CD4-positive, alpha-beta T cell treated with Interleukin-6 at 100 ng/mL for 8 hours (primary cell): ENCODE measurements at places on chromosomes 7 and 10.

GRCh38 chr7:5758286-5758685, 23.2 kb downstream of the RNF216 start:
- DNase-seq, result no peak

DNA sequence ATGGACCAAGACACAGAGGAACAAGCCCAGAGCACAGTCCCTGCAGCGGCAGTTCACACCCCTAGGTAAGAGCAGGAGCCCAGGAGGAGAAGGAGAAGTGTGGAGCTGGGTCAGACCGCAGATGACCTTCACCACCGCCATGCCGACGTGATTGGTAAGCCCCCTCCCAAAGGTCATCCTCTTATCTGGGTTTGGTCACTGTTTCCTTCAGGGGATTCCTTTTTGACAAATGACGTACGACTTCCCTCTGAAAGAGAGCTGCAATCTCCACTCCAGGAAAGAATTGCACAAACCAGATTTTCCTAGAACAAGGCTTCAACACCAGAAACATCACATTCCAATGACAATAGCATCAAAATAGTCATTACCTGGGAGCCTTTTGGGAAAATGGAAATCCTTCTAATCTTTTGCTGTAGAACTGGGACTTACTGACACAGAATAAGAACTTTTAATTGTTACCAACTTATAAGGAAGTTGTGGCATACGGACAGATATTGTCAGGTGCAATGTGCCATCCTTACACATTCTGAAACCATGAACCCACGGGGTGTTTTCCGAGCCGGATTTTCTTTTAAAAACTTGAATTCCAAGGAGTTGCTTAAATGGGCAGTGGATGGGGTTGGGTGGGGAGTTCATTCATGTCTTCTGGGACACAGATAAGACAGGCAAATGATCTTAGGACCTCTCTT, 20.8 kb upstream of the ADAM12 start:
- DNase-seq, result no peak

DNA sequence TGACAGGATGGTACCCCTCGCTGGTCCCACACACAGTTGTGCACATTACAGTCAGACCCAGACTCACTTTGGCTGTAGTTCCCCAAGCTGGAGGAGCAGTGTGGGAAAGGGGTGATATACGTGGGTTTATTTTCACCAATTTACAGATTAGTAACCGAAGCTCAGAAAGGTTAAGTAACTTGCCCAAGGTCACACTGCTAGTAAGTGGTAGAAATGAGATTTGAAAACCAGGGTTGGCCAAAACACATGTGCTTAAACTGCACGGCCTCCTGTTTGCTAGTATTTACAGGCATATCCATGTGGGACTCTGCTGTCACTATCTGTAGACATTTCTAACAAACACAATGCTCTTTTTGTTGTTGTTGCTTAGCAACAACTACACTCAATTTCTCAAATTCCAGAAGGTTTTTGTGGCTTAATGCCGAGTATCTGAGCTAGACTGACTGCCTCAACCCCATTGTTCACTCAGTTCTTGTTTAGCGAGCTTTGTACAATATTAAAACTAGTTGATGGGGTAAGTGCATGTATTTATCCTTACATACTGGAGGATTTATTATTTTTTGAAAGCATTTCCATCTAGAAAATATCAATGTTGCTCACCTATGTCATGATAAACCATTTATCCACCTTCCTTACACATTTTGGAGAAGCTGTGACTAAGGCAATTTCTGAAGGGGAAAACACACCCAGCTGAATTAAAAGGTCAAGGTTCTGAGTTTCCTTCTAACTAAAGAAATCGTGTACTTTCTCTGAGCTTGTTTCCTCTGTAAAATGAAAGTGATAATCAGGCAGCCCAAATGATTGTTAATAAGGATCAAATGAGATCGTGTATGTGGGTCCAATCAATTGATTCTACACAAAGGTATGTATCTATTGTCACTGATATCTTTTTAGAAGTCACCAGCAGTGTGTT, 5.3 kb upstream of the TMEM139 start:
- DNase-seq, result no peak

- DNase-seq, result no peak
Measured at GRCh38 chr7:35555934-35556333, 139.0 kb downstream of the HERPUD2 start.

DNA sequence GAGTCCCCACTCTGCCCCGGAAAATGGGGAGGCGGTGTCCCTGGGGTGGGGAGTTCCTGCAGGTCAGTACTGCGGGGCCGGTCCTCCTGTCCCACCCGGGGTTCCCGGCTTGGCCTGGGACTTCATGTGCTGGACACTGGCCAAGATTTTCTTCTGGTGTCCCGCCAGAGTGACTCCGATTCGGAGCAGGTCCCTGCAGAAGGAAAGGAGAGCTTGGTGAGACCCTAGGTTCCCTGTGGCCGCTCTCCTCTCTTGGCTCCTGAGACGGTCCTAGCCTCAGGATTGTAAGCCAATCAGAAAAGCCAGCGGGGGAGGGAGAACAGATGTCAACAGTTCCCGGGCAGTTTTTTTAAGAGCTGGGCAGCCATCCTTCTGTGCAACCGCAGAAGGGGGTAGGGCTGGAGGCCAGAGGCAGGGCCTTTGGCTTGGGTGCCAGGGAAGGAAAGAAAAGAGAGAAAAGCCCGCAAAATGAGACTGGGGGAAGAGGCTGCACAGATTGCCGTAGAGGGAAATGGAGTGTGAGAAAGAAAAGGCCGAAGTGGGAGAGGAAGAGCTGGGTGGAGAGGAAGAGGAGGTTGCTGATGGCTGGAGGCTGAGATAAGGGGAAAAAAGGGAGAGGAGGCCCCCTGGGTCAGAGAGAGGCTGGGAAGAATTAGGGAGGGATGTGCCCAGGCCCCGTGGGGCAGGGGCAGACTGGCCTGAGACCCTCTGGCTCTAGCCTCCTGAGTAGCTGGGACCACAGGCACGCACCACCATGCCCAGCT, 23.7 kb downstream of the EPHB4 start:
- DNase-seq, result peak; percentile 30

DNA sequence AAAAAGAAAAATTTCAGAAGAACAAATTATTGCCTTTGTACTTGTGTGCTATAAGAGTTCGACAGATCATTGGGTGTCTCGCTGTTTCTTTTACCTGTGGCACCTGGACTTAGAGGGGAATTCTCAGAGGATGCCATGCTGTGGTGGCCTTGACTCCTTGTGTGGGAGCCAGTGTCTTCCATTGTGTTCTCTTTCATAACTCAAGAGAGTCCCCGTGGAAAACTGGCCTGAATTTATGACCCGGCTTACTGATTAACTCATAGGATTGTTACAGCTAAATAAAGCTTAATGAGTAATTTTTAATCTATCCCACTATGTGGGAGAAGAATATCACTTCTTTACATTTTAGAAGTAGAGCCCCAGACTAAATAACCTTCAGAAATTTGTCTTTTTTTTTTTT, 54.5 kb downstream of the UBE3C start:
- DNase-seq, result no peak

DNA sequence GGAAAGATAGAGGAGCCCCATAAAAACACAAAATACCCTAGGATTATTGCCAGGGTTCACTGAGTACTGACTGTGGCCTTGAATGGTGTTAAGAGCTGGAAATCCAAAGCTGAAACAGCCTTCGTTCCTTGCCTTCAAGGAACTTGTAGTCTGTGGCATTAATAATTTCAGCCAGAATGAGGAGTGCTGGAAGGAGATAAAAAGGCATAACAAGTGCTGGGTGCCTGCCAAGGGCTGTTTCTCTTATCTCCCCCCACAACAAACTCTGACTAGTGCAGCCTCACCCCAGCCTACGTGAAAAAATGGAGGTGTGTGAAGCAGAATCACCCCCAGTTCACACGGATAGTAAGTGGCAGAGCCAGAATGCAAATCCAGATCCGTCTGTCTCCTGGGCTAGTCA, 199.1 kb upstream of the LYZL2 start:
- no peak for DNase-seq

GRCh38 chr10:70750156-70750703, 34.9 kb downstream of the TBATA start:
- DNase-seq, result no peak

DNA sequence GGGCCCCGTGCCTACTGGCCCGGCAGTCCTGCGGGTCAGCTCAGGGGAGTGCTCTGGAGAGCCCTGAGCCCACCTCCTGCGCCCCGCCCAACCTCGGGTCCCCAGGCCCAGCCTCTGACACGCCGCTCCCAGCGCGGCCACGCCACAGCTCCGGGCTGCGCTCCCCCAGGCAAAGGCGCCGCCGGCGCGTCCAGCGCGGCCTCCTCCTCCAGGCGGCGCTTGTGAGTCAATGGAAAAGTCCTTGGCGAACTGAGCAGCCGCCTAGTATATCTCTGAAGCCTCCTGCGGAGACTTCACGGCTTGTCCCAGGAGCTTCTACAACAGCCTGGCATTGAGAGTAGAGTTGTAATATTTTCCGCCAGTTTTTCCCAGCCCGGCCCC, 29.5 kb upstream of the BMS1 start:
- peak; percentile 39 for DNase-seq

DNA sequence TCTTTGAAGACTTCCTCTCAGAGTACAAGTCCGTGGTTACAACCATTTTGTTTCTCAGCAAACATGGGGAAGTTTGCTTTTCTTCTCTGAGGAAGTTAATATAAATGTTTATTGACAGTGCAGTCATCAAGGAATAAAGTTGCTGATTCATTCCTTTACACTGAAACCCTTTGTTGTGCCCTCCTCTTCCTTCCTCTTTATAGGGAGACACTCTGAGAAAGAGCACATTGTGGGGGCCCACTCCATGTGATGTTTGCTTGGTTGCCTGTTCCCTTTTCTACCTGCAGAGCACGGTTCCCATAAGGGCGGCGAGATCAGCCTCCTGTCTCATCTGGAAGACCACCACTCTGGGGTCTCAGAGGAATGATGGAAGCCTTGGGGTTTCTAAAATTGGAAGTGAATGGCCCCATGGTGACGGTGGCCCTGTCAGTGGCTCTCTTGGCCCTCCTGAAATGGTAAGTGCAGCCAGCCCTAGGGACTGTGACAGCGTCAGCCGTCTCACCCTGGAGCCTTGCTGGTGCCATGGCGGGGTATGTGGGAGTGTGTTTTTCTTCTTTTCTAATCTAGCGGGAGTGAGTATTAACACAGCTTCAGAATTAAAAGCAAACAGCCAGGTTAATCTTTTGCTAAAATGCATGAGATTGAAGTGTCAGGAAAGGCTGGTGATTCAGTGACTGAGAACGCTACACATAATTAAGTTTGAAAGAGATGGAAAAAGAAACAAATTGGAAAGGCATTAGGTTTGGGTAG, at the start of gene TBXAS1:
Gene TBXAS1, plus strand, starts transcription at position 240 of the 750 bp plus-strand sequence. Its CDS starts 127 bp downstream, at position 367.
- peak; percentile 15 for DNase-seq

DNA sequence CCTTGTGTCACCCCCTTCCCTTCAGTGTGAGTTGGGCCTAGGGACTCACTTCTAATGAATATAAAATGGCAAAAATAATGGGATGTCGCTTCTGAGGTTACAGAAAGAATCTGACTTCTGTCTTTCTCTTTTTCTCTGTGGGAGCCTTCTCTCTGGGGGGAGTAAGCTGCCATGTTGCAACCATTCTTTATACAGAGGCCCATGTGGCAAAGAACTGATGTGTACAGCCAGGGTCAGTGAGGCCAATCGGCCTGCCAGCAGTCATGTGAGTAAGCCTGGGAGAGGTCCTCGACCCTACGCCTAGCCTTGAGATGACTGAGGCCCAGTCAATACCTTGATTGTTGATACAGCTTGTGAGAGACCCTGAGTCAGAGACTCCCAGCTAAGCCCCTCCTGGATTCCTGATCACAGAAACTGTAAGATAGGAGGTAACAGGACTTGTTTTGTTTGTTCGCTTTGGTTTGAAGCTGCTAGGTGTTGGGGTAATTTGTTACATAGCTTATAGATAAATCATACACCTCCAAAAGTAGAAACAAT, 1.7 kb downstream of the TCAF1 start:
- no peak for DNase-seq

DNA sequence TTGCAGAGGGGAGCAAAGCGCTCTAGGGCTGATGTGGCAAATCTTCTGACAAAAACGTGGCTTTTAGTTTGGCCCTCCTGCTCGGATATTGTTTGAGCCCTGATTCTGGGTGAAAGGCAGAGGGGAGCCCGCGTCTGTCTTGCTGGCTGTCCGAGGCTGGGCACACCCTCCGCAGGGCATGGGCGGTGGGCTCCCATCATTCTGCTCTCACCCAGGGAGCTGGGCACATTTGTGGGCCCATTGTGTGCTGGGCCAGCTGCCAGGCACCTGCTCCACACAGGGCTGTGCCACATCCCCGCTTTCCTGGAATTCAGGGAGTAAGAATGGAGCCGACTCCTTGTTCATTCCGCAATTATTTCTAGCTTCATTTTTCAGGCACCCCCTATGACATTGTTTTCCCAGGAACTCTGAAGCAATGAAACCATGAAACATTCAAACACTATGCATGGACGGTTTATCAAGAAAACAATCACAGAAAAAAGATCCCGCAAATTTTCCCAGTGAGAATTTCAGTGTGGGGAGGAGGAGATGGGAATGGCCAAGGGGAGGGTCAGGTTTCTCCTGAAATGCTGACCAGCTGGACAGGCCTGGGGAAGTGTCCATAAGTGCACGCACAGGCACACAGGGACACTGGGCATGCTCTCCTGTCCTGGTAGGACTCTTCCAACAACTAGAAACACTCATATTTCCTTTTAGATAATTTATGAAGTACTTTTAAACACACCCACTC, 341.1 kb downstream of the CXCL12 start:
- no peak for DNase-seq

DNA sequence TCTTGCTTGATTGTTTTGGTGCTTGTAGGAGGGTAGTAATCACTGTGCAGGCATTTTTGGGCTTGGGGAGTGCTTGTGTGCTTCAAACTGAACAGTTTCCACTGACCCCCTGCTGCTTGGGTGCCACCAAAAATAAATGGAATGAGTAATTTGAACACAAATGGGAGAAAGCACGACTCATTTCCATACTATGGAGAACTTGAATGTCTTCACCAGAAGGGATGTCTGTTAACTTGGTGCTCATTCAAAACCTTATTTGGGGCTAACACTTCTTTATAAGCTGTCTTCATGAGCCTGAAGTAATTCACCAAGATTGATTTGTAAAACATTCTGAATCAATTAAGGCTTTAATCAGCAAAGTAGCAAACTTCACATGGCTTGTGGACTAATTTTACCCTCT, 560.3 kb downstream of the SDK1 start:
- no peak for DNase-seq

DNA sequence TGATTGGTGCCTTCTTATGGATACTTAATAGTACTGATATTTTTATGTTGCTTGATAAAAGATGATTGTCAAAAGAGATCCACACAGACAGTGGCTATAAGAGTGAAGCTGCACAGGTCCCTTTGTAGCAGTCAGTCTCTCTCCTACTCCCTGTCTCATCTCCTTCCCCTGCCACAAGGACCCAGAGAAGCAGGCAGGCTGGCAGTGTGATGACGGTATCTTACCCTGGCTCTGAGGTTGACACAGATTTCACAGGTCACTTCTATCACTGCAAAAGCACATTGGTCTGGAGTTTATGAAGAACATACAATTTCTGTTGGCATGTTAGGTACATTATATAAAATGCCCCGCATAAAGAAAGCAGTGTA, 64.4 kb upstream of the AHR start:
- peak; percentile 49 for DNase-seq

- DNase-seq, result no peak
Measured at GRCh38 chr10:68110027-68110426, 739 bp downstream of the MYPN start.

DNA sequence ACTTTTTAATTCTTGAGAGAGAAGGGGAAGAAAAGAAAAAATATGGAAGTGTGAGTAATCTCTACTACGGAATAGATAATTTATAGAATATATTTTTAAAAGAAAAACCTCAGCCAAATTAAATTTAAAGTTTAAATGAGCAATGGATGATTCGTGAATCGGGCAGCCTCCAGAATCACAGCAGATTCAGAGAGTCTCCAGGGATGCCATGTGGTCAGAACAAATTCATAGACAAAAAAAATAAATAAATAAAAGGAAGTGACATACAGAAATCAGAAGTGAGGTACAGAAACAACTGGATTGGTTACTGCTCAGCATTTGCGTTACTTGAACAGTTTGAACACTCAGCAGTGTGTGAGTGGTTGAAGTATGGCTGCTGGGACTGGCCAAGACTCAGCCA, 53.0 kb downstream of the PHYHIPL start:
- no peak for DNase-seq
